ENCODE measurements at places on chromosomes 1 and 21.

DNA sequence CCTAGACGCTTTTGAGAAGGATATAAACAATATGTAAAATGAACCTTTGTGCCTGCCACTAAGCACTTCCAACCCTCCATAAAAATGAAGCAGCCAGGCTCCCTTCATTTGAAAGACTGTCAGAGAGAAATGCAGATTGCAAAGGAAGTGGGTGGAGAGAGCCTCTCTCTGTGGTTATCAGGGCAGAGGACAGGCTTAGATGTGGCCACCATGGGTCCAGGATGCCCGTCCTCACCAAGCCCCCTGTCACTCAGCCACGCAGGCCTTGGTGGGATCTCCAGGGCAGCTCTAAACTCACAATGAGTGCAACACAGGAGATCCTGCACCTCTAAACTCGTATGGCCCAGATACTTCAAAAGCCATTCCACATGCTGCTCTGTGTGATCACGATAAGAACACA is 37.9 kb downstream of the TMPRSS2 start:
- DNase-seq = no peak

- no peak for DNase-seq
Measured at GRCh38 chr1:171397851-171398469, 84.0 kb downstream of the FMO4 start.

DNA sequence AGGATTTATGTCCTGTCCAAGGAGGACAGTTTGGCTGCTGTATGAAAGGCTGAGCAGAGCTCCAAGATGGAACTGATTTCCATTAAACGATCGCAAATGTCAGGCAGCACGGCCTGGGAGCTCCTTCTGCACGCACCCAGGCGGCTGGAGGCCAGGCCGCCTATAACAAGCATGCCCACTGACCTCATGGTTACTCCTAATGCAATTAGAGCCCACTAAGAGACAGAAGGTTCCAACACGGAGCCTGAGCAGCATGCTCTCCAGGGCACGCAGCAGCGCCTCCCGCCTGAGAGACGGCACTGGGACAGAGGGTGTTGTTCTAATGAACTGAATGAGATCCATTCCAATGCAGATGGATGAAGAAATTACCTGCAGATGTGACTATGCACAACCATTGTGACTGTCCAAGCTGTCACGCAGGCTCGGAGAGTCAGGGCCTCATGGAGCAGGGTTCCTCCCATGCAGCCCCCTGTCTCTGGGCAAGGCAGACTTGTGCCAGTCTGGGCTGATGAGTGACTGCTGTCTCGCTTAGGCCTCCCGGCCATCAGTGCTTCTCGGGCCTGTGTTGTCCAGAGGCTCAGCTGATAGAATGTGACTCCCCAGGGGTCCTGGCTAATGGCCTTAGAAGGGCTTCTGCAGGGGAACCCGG is 25.2 kb upstream of the CDCA8 start:
- no peak for DNase-seq

GRCh38 chr1:225870911-225871310 is 11.3 kb downstream of the TMEM63A start:
- no peak for DNase-seq
